ENCODE measurements at places on chromosomes 11 and 22.

GRCh38 chr11:122099374-122100036 lies 16.5 kb downstream of the BLID start:
- no peak for DNase-seq

DNA sequence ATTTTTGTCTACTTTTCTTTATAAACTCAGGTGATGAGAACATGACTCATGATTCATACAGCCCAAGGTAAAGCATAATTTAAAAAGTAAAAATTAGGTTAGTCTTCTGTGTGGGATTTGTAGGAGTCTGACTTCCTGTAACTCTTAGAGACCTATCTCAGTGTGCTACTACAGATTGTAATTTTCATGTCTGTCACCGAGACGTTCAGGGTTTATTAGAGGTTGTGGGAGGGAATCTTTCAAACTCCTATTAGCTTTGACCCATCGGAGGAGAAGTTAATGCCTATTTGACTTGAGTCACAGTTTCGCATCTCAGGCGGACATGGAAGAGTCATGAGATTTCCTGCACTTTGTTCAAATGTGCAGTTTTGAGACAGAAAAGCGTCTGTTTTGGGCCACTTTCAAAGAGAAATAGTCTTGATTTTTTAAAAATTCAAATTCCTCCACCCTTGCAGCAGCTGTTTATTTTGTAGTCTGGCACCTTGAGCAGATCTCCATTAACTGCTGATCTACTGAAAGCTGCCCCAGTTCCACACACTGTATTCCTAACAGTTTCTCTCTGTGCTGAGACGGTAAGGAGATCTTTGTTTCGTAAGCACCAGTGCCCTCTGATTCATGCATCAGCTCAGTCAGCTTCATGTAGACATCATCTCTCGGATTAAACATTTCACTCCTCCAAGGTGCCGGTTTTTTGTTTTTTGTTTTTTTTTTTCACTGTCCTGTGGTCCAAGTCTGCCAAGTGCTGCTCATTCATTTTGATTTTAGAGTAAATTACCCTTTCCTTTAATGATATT lies 24.3 kb downstream of the ALKBH3 start:
- no peak for DNase-seq

DNA sequence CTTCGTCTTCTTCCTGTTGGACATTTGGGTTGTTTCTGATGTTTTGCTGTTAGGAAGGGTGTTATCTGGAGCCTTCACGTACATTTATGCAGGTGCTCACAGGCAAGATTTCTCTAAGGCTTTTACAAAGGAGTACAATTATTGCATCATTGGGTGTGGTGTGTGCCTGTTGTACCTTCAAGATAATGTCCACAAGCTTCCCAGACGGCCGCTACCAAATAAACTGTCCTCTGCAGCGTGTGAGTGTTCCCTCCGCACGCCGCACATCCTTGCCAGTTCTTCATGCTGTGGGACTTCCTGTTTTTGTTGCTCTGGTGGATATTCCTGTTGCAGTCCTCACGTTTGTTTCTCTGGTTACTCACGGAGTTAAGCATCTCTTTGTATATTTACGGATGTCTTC lies 133.3 kb downstream of the TBC1D22A start:
- DNase-seq, result no peak

- DNase-seq, result no peak
Observed at GRCh38 chr11:117068303-117068860, 29.8 kb downstream of the SIK3 start.

DNA sequence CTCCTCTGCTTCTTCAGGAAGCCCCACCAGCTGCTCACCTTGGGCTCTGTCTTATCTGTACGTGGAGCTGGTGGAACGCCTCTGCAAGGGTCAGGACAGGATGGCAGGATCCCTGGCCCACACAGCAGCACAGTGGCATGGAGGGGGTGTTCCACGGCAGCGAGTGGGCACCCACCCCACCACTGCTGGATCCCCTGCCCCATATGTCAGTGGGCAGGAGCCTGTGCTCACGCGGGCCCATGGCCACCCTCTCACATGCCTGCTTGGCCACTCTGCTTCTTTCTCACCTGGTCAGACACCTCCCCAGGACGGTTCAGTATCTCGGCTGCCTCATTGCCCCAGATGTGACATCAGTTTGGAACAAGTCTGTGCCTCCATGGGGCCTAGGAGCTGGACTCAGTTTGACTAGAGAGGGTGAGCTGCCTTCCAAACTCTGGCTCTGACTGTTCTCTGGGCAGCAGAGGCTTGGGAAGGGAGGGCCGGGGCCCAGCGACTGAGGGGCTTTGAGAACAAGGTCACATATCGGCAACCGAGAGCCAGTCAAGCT lies 98.1 kb upstream of the LMO1 start:
- DNase-seq, result no peak

DNA sequence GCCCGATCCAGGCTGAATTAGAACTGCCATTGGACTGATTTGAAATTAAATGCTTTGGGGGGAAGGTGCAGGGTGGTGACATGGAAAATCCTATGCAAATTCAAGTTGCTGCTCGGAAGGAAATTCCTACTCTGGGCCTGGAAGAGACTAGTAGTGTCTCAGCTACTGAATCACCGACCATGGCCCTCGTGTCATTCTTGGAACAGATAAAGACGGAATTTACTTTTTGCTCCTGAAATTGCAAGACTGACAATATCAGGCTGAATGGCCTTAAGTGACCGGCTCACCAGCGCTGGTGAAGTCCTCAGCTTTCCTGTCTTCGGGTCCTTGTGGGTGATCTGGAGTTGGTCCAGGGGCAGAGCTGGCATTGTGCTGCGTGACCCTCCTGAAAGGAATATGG lies 6.1 kb downstream of the ASCC2 start:
- DNase-seq, result no peak

DNA sequence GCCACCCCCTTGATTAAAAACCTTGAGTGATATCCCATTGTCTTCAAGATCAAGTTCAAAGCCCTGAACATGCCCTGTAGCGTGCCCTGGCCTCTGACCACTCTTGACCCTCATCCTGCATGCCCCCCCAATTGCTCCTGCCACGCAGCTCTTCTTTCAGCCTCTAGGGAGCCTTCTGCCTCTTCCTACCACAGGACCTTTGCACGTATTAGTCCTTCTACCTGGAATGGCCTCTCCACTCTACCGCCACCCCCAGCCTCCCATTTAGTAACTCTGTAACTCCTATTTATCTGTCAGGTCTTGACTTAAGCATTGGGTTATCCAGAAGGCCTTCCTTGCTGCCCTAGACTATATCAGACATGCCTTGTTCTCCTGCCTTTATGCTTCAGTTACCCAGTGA lies 203.6 kb downstream of the TRIM29 start:
- no peak for DNase-seq

DNA sequence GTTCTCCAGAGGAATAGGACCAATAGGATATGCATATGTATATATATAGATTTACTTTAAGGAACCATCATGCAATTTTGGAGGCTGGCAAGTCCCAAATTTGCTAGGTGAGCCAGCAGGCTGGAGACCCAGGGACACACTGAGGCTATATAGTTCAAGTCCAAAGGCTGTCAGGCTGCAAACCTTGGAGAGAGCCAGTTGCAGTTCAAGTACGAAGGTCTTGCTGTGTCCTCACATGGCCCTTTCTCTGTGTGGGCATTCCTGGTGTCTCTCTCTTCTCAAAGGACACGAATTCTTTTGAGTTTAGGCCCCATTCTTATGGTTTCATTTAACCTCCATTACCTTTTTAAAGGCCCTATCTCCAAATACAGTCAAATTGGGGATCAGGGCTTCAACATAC lies 134.4 kb upstream of the SORL1-AS1 start:
- DNase-seq, result no peak

- no peak for DNase-seq
Observed at GRCh38 chr11:115930886-115931547, 426.8 kb upstream of the CADM1 start.

DNA sequence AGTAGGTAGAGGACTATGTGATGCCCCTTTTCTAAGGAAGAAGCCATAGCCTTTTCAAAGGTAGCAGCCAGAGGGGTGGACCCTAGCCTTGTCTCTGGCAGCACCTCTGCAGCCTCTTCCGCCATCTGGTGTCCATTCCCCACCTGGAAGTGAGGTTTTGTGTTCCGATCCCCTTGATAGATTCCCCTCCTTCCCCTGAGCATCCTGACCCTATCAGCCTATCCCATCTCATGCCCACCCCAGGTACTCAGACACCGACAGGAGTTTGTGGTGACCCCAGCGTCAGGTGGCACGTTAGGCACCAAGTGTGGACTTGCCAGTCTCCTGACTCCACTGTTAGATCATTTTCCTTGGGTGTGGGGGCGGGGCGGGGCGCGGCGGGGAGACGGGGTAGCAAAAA lies 398 bp upstream of the FAM89B start:
- DNase-seq, result no peak

DNA sequence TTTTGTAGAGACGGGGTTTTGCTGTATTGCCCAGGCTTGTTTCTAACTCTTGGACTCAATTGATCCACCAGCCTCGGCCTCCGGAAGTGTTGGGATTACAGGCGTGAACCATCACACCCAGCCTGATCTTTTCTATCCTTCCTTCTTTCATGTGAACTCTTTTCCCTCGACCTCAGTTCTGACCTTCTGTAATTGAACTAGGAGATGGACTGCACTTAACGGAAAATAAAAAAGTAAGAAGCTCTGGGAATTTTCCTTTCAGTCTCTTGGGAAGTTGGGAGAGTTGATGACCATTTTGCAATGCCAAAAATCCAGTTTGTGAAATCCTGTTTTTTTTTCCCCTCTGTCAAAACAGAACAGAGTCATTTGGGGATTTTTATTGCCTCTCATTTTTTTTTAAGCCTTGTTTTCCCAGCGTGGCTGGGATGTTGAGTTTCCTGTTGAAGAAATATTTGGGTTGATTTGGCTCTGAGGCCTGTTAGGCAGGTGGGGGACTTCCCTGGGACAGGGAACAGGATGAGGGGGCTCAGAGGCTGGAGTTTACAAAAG lies 26.9 kb upstream of the CYB5R3 start:
- no peak for DNase-seq

DNA sequence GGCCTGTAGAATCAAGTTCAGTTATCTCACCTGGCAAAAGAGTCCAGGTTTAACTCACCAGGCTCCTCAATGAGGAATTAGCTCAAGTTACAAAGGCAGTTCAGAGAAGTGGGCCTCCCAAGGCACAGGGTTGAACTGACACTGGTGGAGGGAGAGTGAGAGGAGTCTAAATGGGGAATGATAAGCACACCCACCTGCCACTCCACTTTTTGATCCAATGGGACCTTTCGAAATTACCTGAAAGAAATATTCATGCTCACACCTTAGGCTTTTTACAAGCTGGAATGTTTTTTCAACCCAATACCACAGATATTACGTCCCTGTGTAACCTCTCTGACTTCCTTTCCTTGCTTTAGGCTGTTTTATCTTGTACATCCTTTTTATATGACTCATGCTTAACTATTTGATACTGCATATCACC lies 642.7 kb upstream of the TENM4 start:
- DNase-seq, result no peak

All from H1 (cell line).